ENCODE measurements at places on chromosomes 13 and 19. TPM values are rescaled to one million over a fixed set of nuclear protein-coding genes. Genes with fewer than 3 reads are reported as not detected.

Gene SUGT1
- 55.5 TPM for total RNA-seq

Gene GFY
- not detected for total RNA-seq

Gene B3GNT8
- total RNA-seq, result 8.3 TPM

Gene FFAR1
- total RNA-seq, result not detected

Gene SIAH3
- 0.05 TPM for total RNA-seq

Gene EHD2
- total RNA-seq, result 60.5 TPM

Gene TNFSF9
- total RNA-seq, result 0.78 TPM

Measured in Right ventricle myocardium inferior (tissue), 1 donor.